NCI-H1048 (cell line): ENCODE measurements at places on chromosomes 12 and 14.

- no peak for DNase-seq
Measured at GRCh38 chr14:65461730-65462129, 49.2 kb downstream of the FUT8 start.

GRCh38 chr14:52325630-52326029 is 11.5 kb downstream of the PTGER2 start:
- DNase-seq = no peak

DNA sequence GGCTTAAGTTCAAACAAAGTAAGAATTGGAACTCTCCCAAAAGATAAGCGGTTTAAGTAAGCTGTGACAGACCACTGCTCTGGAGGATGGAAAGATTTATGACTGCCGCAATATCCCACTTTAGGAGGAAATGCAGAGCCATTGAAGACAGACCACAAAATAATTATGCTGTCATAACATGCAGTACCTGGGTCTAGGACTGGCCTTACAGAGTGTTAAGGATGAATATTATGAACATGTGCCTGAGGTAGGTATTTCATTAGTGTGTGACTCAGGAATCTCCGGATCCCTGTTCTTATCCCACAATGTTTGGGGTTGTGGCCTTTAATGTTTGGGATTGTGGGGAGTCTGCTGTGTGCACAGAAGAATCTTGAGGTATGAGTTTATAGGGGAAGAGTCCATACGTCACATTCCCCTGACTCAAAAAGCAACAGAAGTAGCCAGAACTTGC is 114.9 kb downstream of the SAMD4A start:
- DNase-seq = no peak

- no peak for DNase-seq
Measured at GRCh38 chr12:94111302-94111701, 37.1 kb upstream of the PLXNC1 start.

DNA sequence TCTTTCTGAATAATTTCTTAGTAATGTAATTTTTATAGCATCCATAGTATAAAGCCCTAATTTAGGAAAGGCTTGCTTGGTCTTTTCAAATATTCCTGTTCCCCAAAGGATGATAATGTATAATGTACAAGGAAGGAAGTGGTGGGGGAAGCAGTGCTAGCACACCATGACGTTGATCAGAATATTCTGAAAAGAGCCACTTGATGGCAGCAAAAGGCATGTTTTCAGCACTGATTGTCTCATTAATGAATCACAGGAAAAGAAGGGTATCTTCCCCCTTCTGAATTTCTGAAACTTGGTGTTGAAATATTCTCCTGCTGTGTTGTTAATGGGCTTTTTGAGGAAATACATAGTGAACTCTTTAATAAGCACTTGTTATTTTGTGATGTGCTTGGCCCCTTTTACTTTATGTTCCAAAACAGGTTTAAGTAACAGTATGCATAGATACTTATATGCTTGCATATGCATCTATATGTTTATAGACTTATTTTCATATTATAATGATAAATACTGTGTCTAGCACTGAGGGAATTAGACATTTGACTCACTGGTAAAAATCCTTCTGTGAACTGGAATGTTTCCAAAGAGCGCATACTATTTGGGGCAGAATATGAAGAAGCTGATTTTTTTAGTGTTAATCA is 122.0 kb downstream of the TMEM117 start:
- DNase-seq = no peak

DNA sequence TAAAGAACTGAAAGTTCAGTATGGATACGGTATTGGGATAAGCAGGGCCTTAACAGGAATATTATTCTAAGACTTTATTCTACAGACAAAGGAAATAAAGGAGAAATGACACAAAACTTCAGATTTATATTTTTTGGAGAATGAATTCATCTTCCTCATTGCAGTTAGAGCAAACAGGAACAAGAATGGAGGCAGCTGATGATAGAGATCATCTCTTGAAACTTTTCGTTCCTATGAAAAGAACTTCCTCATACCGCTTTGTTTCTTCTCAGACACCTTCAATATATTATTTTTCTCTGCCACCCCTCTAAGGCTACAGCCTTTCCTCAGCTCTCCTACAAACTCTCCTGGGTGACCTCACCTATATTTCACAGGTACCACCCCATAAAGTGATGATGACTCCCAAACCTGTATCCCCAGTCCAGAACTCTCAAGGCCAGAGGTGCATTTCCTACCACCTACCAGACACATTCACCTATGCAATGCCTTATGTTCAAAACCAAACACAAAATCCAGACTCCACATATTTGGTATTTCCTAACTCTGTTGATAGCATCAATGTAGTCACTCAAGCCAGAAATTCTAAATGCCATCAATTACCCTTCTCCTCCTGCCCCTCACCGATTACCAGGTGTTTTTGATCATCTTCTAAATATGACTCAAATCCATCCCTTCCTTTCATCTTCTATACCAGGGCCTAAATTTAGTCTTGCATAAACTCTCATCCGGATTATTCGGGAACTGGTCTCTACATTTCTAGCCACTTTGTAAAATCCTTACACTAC is 7.4 kb downstream of the MAP4K5 start:
- no peak for DNase-seq

- no peak for DNase-seq
Measured at GRCh38 chr14:29897181-29897580, 30.5 kb downstream of the PRKD1 start.

DNA sequence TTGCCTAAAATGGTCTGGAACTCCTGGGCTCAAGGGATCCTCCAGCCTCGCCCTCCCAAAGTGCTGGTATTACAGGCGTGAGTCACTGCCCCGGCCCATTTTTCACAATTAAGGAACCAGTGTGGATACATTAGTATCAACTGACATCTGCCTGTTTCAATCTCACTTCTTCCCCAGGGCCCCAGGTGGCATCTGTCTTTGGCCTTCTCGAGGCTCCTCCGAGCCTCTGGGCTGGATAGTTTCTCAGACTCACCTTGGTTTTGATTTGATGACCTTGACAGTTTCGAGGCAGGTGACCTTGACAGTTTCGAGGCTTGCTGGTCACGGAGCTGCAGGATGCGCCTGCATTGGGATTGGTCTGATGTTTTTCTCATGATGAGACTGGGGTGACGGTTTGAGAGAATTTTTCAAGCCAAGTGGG is 41.0 kb upstream of the NCOR2 start:
- DNase-seq = no peak

DNA sequence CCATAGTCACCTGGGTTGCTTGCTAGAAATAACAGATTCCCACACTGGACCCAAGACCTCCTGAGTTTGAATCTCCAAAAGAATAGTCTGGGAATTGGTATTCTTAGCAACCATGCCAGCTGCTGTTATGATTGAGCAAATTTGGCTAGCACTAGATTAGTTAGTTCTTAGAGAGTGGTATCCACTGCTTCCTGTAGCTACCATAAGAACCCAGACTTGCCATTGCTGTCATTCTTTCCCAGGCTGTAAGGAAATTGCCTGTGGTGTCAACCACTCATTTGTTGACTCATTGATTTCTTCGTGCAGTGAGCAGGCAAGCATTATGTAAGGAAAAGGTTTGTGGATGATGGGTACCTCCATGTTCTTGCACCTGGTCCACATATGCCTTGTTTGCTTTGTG is 201.8 kb upstream of the RGS6 start:
- DNase-seq = no peak

GRCh38 chr12:43931187-43931586 is 95.3 kb downstream of the TMEM117 start:
- no peak for DNase-seq
